ENCODE measurements at places on chromosomes 2 and 18. TPM values are rescaled to one million over a fixed set of nuclear protein-coding genes. Genes with fewer than 3 reads are reported as not detected.
A peak's percentile ranks its signal among the peaks of the same experiment; 100 is the strongest.

The CDCA7 gene
- total RNA-seq = 12.0 TPM

The BMP10 gene
- total RNA-seq = not detected

The APOB gene
- total RNA-seq = under 0.01 TPM

The SNTG2 gene
- 0.56 TPM for total RNA-seq

The CMPK2 gene
- total RNA-seq = 0.28 TPM

The ELOA2 gene
- total RNA-seq = not detected

The C2orf66 gene
- total RNA-seq = not detected

The PROKR1 gene
- not detected for total RNA-seq

The CWC22 gene
- 17.9 TPM for total RNA-seq

The FIGN gene
- total RNA-seq = 0.90 TPM

The POTEC gene
- not detected for total RNA-seq

The RASGRP3 gene
- 3.0 TPM for total RNA-seq

The NYAP2 gene
- not detected for total RNA-seq

The ERBB4 gene
- not detected for total RNA-seq

The KLHL29 gene
- total RNA-seq = 2.5 TPM

DNA sequence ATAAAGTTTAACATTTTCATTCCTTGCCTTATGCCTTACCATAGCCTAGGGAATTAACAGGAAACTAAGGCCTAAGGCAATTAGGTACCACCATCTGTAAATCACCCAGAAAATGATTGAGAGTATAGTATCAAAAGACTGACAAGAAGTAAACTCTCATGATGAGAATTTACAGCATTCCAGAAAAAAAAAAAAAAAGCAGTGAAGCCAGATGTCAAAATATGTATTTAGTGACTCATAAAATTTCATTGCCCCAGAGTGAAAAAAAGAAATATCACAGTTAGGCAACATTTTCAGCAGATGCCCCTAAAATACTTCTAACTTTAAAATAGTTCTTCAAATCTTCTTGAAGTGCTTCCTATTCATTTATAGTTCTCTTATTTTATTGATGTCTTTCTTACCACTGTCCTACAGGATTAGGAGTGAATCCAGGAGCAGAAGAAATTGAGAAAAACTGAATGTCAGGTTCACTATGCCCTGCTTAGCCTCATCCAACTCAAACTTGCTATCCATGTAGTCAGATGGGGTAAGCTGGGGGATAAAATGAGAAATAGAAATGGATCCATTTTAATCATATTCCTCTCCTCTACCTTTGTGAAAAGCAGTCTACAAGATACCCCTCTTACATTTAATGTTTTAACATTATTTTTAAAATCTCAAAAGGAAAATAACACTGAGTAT is 57.3 kb upstream of the TANK start:
- peak; percentile 11 for DNase-seq

DNA sequence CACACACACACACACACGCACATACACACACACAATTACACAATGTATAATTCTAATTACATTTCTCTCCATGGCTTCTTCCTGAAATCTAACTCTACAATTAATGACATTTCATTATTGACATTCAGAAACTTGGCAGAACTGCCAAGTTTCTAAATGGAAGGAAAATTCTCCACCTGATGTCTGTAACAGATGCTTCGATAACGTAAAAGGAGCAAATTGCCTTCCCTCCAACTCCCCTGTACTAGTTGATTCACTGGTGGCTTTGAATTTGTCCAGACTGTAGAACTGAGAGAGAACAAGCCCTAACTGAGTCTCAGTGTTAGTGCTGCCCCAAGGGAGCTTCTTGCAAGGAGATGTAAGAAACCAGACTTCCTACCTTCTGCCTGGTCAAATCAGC is 255.1 kb upstream of the TMEM200C start:
- DNase-seq = no peak

DNA sequence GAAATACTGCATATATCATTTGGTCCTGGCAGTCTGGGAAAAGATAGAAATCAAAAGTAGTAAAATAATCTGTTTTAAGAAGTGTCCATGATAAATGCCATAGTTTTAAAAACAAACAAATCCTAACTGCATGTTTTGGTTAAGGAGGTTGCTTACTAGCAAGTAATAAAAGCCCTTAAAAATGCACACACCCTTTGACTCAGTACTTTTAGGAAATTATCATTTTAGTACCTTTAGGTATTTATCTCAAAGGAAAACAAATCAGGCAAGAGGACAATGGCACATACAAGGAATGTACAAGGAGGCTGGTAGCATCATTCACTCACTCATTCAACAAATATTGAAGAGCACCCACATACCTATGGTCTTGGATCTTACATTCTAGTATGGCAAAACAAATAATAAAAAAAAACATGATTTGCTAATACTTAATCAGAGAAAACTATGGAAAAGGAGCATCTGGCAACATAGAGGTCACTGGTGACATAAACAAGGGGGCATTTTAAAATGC is 67.6 kb downstream of the OLA1 start:
- no peak for DNase-seq

- no peak for DNase-seq
Measured at GRCh38 chr2:169838743-169839489, 11.7 kb downstream of the UBR3 start.

DNA sequence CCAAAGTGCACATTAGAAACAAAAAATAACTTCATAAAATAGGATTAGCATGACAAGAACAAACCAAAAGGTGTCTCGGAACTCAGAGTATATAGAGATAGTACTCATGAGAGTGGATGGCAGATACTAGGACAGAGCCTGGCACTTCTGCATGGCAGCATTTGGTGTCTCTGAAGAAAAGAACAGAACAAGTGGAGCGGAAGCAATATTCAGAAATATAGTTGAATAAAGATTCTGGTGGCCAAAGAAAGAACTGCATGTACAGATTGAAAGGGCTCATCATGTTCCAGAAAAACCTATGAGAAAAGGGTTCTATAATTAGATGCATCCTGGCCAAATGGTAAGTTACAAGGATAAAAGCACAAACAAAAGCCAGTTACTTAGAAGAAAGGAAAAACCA is 90.9 kb downstream of the CCDC138 start:
- no peak for DNase-seq

DNA sequence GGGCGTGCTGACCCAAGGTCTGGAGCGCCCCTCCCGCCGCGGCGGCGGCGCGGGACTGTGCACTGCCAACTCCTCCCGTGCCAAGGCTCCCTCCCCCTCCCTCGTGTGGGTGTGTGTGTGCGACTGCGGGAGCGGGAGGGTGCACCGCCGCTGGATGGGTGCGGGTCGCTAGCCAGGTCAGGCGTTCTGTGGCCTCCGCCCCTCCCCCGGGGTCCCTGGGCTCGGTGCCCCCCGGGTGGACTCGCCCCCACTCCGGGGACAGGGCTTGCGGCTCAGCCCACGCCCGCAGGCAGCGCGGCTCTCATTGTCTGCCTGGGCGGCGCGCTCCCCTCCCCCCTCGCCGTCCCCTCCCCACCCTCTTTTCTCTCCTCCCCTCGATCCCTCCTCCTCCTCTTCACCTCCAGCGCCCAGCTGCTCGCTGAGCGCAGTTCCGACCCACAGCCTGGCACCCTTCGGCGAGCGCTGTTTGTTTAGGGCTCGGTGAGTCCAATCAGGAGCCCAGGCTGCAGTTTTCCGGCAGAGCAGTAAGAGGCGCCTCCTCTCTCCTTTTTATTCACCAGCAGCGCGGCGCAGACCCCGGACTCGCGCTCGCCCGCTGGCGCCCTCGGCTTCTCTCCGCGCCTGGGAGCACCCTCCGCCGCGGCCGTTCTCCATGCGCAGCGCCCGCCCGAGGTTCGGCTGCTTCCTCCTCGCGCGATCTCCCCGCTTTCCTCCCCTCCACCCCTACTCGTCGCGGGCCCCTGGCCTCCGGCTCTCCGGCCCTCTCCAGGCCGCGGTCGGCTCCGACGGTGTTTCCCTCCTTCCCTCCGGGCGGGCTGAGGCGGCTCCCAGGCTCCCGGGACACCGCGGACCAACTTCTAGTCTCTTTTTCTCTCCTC is at the start of gene GATA6:
Gene GATA6 (plus strand): TSS at position 579 of the 878 bp plus-strand sequence. CDS start 1,556 bp downstream, outside the sequence.
- DNase-seq = peak; percentile 91

- DNase-seq = no peak
Measured at GRCh38 chr2:71417300-71418202, 35.8 kb upstream of the DYSF start.

- DNase-seq = peak; percentile 80
Measured at GRCh38 chr2:50995610-50996009, 36.3 kb downstream of the NRXN1 start.

GRCh38 chr2:207594264-207594663 is 30.9 kb downstream of the METTL21A start:
- DNase-seq = no peak

DNA sequence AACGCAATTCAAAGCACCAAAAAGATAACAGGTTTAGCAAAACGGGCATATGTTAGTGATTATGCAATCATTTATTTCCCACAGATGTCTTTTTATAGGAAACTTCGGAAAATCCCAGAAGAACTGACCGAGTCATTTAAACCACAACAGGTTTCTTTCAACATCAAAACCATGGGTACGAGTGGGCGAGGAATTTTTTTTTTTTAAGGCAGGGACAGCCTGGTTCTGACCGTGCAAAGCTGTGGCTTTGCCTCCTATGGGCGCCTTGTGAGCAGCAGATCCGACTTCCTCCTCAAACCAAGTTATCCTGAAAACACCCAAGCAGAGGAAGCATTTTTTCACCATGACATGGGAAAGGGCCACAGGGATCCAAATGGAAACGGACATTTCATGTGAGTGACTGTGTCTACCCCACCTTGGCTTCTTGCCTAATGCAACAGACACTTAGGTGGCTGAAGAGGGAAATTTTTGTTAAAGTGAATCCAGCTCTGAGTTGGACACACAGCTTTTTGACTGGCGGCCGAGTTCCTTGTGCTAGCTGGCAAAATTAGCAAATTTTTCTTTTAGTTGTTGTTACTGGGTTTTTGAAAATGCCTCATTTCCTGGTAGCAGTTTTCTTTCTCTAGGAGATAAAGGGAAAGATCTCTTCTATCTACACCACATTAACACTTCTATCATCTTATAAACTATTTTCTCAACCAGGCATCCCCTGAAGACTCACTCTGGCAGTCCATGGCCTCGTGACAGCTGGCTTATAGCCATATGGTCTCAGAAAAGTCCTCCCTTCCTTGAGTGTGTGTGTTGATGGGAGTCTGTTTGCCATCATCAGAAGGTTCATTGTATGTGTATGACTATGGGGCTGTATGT is 487.4 kb upstream of the ZEB2 start:
- peak; percentile 98 for DNase-seq

GRCh38 chr2:45895241-45895861 is 243.9 kb downstream of the PRKCE start:
- peak; percentile 83 for DNase-seq

- DNase-seq = peak; percentile 62
Measured at GRCh38 chr2:220528180-220528675, 900.8 kb downstream of the SLC4A3 start.

- DNase-seq = peak; percentile 57
Measured at GRCh38 chr2:233418761-233419546, 64.7 kb downstream of the DGKD start.

DNA sequence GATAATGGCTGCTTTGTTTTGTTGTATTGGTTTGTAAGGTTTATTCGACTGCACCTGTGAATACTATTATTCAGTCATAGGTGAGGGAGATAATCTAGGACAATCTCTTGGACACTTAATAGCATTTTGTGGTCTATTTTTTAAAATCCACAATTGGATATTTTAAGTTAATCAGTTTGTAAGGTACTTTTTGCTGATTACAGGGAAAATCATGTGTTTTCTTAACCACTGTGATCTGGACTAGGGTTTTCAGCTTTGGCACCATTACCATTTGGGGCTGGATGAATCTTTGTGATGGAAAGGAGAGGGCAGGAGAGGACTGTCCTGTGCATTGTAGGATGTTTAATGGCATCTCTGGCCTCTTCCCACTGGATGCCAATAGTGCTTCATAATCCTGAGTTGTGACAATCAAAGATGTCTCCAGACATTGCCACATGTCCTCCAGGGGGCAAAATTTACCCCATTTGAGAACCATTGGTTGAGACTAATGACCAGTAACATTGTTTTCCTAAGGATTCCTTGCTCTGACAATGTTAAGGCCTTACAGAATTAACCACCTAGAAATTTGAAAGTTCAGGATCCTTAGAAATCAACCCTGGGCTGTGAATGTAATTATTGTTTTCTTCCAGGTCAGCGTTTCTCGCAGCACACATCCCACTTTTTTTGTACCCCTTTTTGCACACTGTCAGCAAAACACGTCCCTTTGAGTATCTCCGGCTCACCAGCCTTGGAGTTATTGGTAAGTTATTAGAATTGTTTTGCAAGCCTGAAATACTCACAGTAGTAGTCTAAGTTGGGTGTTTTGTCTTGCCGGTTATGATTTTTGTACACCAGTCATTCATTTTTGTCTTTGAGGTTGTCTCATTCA is 15.6 kb downstream of the CNOT9 start:
- DNase-seq = no peak

DNA sequence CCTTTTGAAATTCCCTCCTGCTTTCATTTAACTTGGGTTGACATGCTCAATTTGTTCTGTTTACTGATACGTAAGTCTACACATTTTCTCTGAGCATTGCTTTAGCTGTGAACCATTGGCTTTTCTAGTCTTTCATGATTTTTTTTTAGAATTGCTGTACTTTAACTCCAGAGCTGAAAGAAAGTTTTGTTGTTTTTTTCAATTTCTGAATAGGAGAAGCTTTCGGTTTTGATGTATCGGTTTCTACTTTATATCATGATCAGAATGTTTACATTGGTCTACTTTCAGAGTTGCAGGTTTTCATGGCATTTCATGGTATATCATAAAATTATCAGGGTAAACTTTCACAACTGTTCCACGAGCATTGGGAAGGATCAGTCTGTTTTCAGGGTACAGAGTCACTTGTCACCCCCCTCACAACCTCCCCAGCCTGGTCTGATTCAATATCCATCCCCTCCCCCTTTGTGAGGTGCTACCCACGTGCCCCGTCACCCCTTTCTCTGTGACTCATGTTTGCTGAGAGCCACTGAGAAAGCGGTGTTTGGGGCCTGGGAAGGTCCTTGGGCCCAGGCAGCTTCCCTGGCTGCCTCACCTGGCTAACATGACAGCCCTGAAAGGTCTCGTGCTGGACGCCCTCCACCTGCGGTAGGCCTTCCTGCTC is 7.0 kb downstream of the ASTL start:
- DNase-seq = no peak

DNA sequence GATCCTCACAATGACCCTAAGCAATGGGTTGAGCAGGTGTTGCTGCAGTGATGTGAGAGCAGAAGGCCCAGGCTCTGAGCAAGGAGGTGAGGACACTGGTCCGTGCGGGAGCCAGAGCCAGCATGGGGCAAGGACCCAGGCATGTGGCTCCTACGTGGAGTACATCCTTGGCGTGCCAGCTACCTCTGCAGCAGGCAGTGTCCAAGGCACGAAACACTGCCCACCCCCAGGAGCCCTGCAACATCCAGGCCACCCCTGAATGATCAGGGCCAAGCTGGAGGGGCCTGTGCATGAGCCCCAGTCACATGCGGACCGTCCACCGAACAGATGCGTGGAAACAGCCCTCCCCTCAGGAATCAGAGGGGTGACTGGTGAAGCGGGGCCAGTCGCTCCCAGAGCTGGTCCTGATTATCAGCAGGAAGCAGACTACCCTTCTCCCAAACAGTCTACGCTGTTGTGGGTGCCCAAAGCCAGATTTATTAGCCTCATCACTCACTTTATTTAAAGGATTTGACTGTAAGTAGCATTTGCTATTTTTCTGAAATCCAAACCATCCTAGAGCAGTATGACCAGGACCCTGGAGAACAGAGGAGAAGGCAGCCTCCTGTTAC is 16.8 kb downstream of the CELF4 start:
- no peak for DNase-seq
